ENCODE measurements at places on chromosomes 6 and 20.

DNA sequence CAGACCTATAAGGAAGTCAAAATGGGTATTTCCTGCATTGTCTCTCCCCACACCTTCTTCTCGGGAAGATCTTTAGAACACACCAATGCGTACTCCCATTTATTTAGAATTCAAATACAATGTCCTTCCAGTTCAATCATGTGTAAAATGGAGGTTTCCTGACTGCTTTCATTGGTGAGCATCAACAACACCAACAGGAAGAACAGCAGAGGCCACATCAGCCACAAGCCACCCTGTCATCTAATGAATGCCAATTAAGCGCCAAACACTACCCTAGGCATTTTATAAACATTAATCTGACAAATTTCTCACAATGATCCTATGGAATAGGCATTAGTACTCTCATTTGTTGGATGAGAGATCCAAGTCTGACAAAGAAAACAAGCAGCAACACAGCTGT, 68.4 kb upstream of the SMLR1 start:
- DNase-seq, result no peak

GRCh38 chr6:2793534-2794151, 28.4 kb downstream of the WRNIP1 start:
- DNase-seq, result no peak

DNA sequence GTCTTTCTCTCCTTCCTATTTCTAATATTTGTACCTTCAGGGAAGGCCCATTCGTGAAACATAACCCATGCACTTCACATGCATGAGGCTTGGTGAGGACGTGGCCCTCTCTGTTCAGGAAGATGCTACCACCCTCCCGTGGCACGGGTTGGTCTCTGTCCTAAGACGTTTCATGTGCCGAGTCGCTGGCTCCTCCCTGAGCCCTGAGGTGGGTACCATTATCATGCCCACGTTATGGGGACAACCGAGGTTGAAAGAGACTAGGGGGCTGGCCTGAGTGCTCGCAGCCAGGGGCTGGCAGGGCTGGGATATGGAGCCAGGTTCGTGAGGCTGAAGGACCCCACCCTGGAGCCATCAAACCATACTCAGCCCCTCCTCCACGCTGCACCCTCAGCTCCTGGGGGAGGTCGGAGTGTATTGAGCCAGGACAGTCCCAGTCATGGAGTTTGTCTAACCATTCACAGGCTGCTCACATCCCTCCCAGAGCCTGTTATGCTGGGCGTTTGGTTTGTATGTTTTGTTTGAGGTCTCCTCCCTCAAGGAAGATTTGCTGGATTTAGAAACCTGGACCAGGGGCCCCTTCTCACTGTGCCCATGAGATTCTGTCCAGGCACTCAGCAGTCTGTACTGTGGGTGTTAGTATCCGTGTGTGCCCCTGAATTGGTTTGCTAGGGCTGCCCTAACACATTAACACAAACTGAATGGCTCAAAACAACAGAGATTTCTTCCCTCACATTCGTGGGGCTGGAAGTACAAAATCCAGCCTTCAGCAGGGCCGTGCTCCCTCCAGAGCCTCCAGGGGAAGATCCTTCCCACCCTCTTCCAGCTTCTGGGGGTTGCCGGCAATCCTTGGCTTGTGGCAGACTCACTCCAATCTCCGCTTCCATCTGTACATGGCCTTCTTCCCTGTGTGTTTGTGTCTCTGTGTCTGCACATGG, 88.3 kb downstream of the ANKRD60 start:
- no peak for DNase-seq

DNA sequence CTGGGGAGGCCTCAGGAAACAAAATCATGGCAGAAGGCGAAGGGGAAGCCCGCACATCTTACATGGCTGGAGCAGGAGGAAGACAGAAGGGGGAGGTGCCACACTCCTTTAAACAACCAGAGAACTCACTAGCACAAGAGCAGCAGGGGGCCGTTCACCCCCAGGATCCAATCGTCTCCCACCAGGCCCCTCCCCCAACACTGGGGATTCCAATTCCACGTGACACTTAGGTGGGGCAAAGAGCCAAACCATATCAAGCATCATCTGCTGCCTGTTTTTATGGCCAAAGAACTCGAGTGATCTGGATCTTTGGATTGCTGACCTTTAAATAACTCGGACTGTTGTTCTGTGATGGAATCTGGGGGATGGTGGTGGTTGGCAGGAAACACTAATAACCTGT, 28.0 kb downstream of the PNLDC1 start:
- no peak for DNase-seq

All from SW 1271 (cell line).